Fibroblast of villous mesenchyme (primary cell): ENCODE measurements at places on chromosomes 2 and 18.

DNA sequence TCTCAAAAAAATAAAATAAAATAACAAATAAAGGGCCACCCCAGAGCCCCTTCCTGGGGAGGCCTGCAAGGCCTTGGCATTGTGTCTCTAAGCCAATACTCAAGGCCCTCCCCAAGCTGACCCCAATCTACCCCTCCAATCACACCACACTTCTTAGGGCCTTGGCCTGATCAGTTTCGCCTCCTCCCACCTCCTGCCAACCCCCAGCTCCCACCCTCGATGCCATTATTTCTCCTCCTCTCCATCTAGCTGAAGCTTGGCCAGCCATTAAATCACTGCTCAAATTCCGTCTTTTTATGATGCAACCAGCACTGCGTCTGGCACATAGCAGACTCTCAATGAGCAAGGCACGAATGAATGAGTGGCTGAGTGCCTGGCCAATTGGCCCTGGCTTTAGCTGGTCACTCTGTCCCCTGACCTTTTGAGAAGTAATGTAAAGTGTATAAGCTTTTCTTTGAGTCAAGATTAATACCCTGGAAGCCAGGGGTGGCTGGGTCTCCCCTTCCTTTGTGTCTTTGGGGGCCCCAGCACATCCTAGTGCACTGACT is 55.9 kb downstream of the SMAD7 start:
- no peak for DNase-seq

GRCh38 chr2:149175956-149176355 is 137.5 kb downstream of the LYPD6B start:
- peak; percentile 45 for DNase-seq

DNA sequence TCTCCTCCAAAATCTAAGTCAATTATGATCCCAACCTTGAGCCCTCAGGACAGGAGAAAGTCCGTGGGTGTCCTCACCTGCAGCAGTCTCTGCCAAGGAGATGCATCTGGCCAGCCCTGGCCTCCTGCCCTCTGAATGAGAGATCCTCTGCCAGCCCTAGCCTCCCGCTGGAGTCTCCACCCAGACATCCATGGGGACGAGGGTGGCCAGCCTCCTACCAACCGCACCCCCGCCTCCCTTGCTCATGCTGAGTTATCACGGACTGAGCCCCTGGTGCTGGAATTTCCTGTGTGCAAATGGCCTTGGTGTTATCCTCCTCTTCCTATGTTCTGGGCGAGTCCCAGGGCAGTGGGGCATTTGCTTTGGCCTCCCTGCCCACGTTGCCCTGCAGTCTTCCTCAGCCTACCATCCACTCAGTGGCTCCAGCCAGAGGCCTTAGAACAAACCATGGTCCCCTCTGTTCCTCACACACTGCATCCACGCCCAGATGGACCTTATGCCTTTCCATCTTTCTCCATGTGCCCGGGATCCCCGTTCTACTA is 116.4 kb downstream of the ACKR3 start:
- no peak for DNase-seq

DNA sequence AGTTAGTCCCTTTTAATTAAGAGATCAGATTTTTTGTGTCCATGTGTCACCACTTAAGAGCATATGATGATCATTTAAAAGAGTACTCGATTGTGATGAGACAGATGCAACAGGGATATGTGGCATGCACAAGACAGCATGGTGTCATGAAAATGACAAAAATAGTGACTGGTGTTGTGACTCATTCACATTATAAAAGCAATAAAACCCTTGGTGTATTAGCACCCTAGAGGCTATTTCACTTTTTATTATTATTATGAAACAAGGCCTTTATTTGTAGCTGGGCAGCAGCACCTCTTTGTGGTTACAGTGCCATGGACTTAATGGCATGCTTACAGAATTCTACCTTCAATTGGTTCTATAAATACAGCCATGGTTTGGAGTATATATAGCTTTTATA is 1296.0 kb upstream of the ZEB2 start:
- DNase-seq = no peak

- no peak for DNase-seq
Measured at GRCh38 chr2:122210898-122211856, 455.7 kb downstream of the TSN start.

- DNase-seq = no peak
Measured at GRCh38 chr18:50473881-50474280, 86.0 kb upstream of the MAPK4 start.

DNA sequence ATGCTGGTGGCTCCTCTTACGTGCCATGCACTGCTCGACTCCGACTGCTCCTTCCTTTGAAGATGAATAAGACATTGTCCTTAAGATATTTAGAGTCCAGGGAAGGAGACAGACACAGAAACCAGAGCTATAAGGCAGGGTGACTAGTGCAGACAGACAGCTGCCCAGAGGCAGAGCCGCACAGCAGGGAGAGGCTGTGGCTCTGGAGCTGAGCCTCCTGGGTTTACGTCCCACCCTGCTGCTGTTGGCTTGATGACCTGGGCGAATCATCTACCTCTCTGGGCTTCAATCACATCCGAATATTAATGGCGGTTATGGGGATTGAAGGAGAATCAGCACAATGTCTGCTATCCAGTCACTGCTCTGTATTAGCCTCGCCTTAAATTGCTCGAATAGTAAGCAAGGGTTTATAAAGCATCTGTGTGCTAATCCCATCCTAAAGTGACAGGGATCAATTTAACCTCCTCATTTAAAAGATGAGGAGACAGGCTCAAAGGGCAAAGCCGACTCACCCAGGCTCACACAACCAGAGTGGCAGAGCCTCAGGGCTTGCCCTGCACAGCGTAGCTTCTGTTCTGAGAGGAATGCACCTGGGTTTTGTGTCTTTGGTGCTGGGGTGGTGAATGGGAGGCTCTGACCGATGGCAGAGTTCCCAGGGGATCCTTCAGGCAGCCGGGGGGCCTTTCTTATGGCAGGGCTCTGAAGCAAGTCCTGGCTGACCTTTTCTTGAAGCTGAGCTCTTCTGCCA is 284.1 kb downstream of the MYCN start:
- no peak for DNase-seq
